Fibroblast of skin of scalp (primary cell): ENCODE measurements at places on chromosomes 6 and 20.
A peak's percentile ranks its signal among the peaks of the same experiment; 100 is the strongest.

GRCh38 chr6:6565488-6565887 is 23.0 kb upstream of the LY86 start:
- DNase-seq: no peak

DNA sequence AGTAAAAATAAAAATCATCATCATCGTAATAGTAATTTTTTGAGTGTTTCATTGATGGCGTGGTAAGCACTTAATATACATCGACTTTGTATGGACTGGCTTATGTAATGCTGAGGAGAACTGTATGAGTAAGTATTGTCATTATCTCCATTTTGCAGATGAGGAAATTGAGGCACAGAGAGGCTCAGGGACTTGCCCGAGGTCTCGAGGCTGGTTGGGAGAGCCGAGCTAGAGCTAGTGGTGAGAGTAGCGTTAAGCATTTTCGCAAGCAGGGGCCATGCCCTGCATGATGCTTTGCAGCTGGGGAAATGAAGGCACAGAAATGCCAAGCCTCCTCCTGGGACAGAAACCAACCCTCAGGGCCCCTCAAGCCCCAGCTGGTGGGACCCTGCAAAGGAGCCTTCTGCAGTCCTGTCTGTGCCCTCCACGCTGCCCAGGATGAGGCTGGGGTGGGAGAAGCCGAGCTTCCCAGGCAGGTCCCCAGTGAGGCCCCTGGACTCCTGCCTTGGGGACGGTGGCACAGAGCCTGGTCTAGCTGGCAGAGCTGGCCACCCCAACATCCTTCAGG is 31.1 kb upstream of the STX16 start:
- no peak for DNase-seq

GRCh38 chr20:10430000-10430466 is 4.0 kb downstream of the MKKS start:
- no peak for DNase-seq

DNA sequence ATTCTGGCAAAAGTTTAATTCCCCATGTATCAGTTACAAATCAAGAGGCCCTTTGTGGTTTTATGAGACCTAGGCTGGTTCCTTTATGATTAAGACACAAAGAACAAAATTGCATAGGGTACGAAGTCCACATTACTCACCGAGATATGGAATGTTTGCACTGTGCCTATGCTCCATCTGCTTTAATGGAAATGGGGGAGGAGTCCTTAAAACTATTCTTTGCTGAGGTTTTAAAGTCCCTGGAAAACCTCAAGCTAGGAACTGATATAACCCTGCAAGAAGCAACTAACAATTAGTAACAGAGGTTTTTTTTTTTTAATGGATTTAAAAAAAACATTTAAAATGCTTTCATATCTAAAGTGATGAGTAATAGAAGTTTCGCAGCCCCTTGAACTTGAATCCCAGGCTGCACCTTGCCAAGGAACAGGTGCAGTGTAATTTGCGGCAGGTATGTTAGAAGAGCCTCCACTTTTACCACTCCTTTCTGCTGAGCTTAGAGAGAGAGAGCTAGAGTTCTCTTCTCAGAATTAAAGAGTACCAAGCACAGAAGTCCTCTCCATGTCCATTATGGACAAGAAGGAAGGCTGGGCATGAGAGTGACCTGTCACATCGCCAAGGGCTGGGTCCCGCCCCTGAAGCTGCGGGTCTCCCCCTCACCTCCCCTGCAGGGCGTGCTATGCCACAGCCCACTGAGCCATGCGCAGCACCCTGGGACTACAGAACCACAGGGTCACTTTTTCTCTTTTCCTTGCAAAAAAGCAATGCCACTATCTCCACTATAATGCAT is 2.3 kb downstream of the SERPINB1 start:
- DNase-seq: peak; percentile 84

DNA sequence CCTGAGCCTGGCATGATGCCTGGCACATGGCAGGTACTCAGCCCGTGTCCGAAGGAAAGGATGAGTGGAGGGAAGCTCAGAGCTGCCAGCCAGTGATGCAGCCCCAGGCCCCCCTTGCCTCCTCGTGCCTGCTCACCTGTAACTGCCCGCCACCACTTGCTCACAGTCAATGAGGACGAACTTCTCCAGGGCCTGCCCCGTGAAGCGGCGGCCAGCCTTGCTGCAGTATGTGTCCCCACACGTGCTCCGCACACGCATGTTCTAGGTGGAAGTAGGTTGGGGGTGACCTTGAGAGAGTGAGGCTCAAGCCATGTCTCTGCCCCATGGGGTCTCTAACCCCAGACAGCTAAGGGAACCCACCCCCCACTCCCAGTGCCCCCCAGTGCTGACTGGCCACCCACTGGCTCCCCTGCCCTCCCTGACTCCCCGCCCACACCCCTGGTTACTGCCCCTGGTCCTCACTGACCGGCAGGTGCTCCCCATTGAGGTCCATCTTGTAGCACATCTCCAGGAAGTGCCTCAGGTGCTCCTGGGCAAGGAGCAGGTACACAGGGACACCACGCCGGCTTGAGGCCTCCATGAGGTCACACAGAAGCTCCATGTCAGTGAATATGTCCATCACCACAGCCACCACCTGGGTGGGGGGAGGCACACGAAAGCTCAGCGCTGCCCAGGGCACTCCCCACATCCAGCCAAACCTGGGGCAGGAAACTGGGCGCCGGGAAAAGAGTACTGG is 3.7 kb downstream of the FAM83C start:
- DNase-seq: no peak

GRCh38 chr6:152301021-152301764 is 336.0 kb downstream of the SYNE1 start:
- no peak for DNase-seq

GRCh38 chr6:113855500-113856374 is 1.4 kb upstream of the MARCKS start:
- peak; percentile 63 for DNase-seq

DNA sequence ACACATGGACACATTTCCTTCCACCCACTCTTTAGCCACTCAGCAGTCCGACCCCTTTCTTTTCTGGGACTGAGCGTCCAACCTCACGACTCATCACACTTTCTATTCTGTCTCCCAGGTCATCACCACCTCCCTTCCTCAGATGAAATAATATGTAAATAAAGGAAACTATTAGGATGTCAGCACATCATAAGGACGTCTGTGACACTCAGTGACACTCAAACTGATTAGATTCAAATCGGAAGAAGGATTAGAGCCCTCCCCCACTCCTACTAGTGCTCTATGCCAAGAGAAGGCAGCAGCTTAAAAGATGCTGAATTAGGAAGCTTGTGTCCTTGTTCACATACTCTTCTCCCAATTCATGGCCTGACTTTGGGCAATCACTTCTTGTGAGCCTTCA is 113.6 kb downstream of the TNFRSF21 start:
- no peak for DNase-seq

- DNase-seq: peak; percentile 89
Measured at GRCh38 chr6:163427498-163428254, 13.2 kb downstream of the QKI start.

DNA sequence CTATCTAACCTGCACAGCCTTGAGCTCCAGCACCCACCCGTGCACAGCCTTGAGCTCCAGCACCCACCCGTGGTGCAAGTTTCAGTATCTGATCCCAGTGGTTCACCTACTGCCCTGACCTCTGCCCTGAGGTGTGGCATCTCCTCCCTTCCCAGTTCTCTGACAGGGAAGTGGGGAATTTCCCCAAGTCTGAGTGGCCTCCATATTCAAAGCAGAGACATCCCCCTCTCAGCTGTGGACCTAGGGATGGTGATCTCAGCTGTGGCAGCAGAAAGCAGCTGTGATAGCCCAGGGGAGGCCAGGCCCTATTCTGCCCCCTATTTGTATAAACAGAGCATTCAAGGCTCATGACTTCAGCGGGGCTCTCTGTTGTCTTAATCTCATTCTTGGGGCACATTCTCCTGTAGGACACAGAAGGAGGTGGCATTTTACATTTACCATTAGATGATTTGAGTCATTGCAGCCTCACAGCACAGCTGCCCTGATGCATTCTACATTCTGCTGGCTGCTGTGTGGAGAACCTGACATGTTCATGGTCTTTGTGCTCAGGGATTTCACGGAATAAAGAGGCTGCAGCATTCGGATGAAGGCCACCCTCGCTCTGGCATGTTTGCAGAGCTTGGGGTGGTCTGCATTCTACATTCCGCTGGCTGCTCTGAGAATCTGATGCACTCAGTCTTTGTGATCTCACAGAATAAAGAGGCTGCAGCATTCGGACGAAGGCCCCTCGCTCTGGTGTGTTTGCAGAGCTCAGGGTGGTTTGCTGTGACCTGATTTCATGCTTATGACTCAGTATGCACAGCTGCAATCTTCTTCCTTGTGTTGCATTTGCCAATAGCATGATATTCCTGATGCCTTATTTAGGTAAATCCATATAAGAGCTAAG is 16.9 kb downstream of the GPR31 start:
- no peak for DNase-seq

GRCh38 chr6:168711666-168712300 is 270.8 kb downstream of the SMOC2 start:
- no peak for DNase-seq

GRCh38 chr6:88290411-88290810 is 124.3 kb upstream of the CNR1 start:
- DNase-seq: no peak

- DNase-seq: no peak
Measured at GRCh38 chr6:119333707-119334295, 15.8 kb downstream of the MAN1A1 start.

DNA sequence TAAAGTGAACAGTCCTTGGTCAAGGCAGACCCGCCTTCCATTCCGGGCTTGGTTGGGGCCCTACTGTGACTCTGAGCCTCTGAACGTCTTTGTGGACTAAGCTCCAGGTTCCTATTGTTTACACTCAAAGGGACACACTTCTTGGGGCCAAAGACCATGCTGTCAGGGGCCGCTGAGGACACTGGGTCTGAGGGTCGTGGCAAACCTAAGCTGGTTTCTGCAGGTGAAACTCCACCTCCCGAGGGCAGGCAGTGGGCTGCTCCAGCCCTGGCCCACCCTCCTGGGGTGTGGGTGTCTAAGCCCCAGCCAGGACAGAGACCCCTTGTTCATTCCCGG is 43.1 kb downstream of the DSTN start:
- no peak for DNase-seq

GRCh38 chr20:14951105-14951504 is 613.7 kb upstream of the FLRT3 start:
- DNase-seq: no peak

DNA sequence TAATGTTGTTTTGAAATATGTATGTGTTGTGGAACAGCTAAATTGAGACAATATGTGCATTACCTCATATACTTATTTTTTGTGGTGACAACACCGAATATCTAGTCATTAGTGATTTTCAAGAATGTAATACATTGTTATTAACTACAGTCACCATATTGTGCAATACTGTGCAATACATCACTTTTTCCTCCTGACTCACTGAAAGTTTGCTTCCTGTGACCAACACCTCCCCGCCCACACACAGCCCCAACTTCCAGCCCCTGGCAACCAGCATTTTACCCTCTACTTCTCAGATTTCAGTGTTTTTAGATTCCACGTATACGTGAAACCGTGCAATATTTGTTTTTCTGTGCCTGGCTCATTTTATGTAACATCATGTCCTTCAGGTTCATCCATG is 627.9 kb downstream of the PRKN start:
- DNase-seq: peak; percentile 95

GRCh38 chr6:67047996-67048395 is 1341.0 kb upstream of the EYS start:
- DNase-seq: no peak

- no peak for DNase-seq
Measured at GRCh38 chr6:54695815-54696214, 150.8 kb upstream of the FAM83B start.
